ENCODE measurements at places on chromosomes 12 and 14. TPM values are rescaled to one million over a fixed set of nuclear protein-coding genes. Genes with fewer than 3 reads are reported as not detected.

The PRR4 gene
- 8.8 TPM for total RNA-seq

The STAB2 gene
- total RNA-seq = under 0.01 TPM

The IRAK3 gene
- total RNA-seq = 0.27 TPM

The TAS2R43 gene
- total RNA-seq = 0.53 TPM

The C3AR1 gene
- not detected for total RNA-seq

The TBX5 gene
- 108 TPM for total RNA-seq

The THAP2 gene
- total RNA-seq = 6.2 TPM

The ALDH1L2 gene
- 0.14 TPM for total RNA-seq

The MGST1 gene
- 41.6 TPM for total RNA-seq

The SENP1 gene
- total RNA-seq = 20.4 TPM

The CHGA gene
- total RNA-seq = not detected

The KLHL33 gene
- 0.18 TPM for total RNA-seq

The P2RX2 gene
- not detected for total RNA-seq

The CLEC2A gene
- total RNA-seq = not detected

The PRIMA1 gene
- total RNA-seq = 2.6 TPM

The TNFRSF1A gene
- 32.8 TPM for total RNA-seq

The KCNH3 gene
- 0.86 TPM for total RNA-seq
